ENCODE measurements at places on chromosomes 1 and 21.

DNA sequence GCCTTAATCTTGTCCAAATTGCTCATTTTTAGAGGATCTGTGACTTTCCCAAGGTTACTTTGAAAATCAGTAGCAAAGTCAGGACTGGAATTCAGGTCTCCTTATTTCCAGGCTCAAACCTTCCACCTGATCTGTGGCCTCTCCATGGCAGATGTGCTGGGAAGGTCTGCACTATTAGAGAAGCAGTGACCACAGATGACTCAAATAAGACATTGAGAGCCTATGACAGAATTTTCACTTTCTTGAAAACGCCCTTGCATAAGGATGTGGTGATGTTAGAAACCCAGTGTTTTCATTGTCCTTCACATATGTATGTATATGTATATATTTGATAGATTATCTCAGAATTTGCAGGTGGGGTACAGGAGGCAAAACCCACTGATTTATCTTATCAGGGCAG is 45.3 kb downstream of the TTC39A start:
- no peak for DNase-seq

DNA sequence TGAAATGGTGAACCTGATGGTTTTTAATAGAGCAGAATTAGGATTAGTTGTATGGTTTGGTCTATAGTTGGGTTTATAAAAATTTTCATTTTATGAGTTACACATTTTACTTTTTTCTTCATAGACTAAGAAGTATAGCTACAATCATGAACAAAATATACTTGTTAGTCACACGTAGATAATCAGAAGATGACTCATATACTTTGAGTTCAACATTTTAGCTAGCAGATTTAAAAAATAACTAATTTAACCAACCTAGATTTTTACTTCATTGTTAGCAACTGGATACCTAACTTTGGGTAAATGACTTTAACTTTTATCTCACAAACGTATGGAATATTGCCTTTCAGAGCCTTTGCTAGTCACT is 27.9 kb downstream of the MORC3 start:
- DNase-seq: peak; percentile 13

GRCh38 chr1:82329226-82329625 is 528.5 kb downstream of the ADGRL2 start:
- no peak for DNase-seq

GRCh38 chr1:155322571-155322952 is 1.9 kb downstream of the RUSC1 start:
- DNase-seq: peak; percentile 63

GRCh38 chr1:204295671-204296070 is 64.1 kb downstream of the PLEKHA6 start:
- peak; percentile 41 for DNase-seq

GRCh38 chr1:22857661-22858060 is 115.0 kb downstream of the LACTBL1 start:
- no peak for DNase-seq

- DNase-seq: no peak
These were observed 8.3 kb upstream of the CACYBP start for GRCh38 chr1:174991473-174991872.

DNA sequence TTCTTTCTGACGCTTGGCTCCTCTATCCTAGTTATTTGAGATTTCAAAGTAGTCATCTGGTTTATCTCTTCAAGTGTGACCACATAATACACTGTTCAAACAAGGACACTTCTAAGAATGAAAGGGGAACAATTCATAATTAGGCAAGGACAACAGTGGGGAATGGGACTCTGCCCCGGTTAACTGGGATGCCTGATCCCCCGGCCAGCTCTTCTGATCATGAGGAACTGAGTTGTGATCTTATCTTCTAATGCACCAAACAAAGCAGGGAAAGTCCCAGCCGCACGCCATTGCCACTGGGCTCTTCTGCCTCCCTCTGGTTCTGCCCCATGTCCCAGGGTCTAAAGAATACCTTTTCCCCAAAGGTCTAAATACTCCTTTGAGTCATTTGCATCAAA is 158.2 kb upstream of the IRF2BP2 start:
- DNase-seq: no peak

GRCh38 chr1:9670085-9670484 is 18.6 kb downstream of the PIK3CD start:
- no peak for DNase-seq

- DNase-seq: no peak
These were observed 251.2 kb upstream of the CACYBP start for GRCh38 chr1:174748586-174748985.

- no peak for DNase-seq
These were observed 2.5 kb upstream of the HLX start for GRCh38 chr1:220876511-220877376.

- peak; percentile 71 for DNase-seq
These were observed 430.6 kb downstream of the KIF26B start for GRCh38 chr1:245585252-245585959.

DNA sequence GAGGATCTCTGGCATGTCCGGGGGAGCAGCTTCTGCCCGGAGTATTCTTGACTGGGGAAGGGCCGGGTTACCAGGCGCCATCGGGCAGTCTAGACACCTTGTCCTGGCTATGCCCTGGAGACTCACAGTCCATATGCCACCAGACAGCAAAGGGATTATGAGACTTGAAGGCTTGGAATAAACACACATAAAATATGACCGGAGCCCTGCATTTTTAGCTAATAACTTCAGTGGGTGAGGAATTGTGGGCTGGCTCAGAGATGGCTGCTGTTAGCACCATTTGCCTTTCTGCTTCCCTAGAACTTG is 15.5 kb downstream of the NTPCR start:
- no peak for DNase-seq

DNA sequence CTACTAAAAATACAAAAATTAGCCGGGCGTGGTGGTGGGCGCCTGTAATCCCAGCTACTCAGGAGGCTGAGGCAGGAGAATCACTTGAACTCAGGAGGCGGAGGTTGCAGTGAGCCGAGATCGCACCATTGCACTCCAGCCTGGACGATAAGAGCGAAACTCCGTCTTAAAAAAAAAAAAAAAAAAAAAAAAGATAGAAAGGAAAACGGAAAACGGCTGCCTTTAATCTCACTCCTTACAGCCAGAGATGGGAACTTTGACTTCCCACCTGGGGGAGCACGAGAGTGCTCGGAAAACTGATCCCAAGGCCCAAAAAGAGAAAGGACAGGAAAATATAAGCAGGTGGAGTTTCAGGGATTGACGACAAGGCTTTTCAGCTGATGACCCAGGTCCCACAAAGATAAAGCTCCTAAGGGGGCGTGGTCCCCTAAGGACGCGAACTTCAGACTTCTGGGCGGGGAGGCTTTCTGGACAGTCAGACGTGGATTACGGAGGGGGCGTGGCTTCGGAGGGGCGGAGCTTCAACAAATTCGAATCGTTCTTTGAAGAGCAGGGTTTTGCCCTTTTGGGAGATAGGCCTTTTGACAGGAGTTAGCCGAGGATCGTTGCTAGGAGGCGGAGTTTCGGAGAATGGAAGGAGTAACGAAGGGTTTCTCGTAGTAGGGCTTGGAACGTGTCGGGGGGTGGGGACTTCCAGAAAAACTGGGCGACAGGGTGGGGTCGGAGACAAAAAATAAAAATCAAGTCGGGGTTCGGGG is 958 bp upstream of the CKS1B start:
- peak; percentile 99 for DNase-seq
